ENCODE measurements at places on chromosomes 3 and 15.
A peak's percentile ranks its signal among the peaks of the same experiment; 100 is the strongest.

DNA sequence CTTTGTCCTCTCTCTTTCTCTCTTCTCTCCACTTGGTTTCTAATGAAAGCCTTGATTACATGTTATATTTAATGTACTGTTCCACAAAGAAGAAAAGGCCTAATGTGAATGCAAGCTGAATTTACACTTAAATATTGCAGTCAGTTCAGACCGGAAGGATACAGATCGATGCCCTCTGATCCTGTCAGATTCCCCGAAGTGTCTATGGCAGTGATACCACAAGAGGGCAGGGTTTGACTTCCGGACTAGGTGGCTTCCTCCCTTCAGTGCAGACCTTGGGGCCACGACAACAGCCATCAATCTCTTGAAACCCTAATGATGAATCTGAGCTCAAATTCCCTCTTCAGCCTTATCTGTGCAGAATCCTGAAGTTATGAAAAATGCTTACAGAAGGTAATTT lies 29.5 kb downstream of the AGTR1 start:
- peak; percentile 42 for ATAC-seq
- no peak overlapping the region for H3K4me3 ChIP-seq
- H3K27me3 ChIP-seq: no peaks in the 10 kb centered on the region

DNA sequence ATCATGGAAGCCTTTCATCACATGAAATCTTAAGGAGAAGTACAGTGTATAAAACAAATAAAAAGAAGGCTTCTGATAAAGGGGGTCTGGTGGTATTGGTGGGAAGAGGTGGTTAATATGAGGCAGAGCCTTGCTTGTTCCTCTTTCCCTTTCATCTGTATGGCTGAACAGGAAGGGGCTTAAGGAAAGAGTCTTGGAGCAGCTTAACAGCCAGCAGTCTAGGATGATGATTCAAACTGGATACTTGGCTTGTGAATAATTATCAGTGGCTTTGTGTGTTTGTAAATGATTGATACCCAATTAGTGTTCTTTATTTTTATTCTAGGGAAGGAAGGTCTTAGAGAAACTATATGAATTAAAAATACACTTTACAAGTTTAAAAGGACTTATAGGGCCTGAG lies 29.1 kb upstream of the TCAIM start:
- no peak overlapping the region for H3K27ac ChIP-seq
- H3K36me3 ChIP-seq: no peaks in the 10 kb centered on the region
- H3K27me3 ChIP-seq: peaks cover 12% of the 10 kb centered on the region
- no peak overlapping the region for H3K4me3 ChIP-seq
- no peak for ATAC-seq

DNA sequence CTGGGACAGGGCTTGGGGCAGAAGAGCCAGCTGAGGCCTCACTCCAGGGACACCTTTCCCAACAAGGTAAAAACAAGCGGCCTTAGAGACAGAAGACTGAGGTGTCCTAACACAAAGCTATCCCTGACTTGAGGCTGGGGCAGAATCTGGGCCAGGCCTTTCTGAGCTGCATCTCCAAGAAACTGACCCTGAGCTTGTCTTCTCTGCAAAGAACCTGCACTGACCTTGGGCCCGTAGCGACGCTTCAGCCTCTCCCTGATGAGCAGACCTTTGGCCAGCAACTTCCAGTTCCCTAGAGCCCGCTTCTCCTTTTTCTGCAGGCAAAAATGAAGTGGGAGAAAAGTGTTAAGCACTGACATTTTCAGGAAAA lies 22.2 kb downstream of the TMEM43 start:
- H3K27ac ChIP-seq: peak overlapping the region; percentile 96
- no peak for ATAC-seq
- peaks cover 52% of the 10 kb centered on the region for H3K36me3 ChIP-seq
- peaks cover 31% of the 10 kb centered on the region for H3K4me1 ChIP-seq
- H3K27me3 ChIP-seq: no peaks in the 10 kb centered on the region

DNA sequence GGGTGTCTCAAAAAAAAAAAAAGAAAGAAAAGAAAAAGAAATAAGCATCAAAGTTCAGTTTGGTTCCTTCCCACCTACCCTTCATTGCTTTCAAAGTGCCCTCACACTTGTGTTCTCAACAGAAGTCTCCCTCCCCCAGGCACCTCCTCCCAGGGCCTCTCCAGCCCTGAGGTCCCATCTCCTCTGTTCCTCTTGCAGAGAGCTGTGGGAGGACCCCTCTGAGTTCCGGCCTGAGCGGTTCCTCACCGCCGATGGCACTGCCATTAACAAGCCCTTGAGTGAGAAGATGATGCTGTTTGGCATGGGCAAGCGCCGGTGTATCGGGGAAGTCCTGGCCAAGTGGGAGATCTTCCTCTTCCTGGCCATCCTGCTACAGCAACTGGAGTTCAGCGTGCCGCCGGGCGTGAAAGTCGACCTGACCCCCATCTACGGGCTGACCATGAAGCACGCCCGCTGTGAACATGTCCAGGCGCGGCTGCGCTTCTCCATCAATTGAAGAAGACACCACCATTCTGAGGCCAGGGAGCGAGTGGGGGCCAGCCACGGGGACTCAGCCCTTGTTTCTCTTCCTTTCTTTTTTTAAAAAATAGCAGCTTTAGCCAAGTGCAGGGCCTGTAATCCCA lies 6.1 kb downstream of the CYP1A2 start:
- H3K36me3 ChIP-seq: no peaks in the 10 kb centered on the region
- ATAC-seq: no peak
- H3K4me3 ChIP-seq: no peak overlapping the region
- H3K4me1 ChIP-seq: no peaks in the 10 kb centered on the region
- no peak overlapping the region for H3K27ac ChIP-seq

- peaks cover 7% of the 10 kb centered on the region for H3K4me1 ChIP-seq
- H3K27me3 ChIP-seq: no peaks in the 10 kb centered on the region
- no peaks in the 10 kb centered on the region for H3K36me3 ChIP-seq
- no peak overlapping the region for H3K27ac ChIP-seq
- no peak overlapping the region for H3K4me3 ChIP-seq
- no peak for ATAC-seq
These were observed 279.1 kb downstream of the ZBTB20 start for GRCh38 chr3:114867835-114868503.

GRCh38 chr3:10855871-10856662 lies 40.0 kb downstream of the SLC6A11 start:
- H3K4me1 ChIP-seq: no peaks in the 10 kb centered on the region
- no peak overlapping the region for H3K27ac ChIP-seq
- no peak overlapping the region for H3K4me3 ChIP-seq
- no peaks in the 10 kb centered on the region for H3K36me3 ChIP-seq
- peaks cover 36% of the 10 kb centered on the region for H3K27me3 ChIP-seq
- no peak for ATAC-seq

- no peaks in the 10 kb centered on the region for H3K4me1 ChIP-seq
- no peak for ATAC-seq
- no peak overlapping the region for H3K27ac ChIP-seq
- H3K36me3 ChIP-seq: no peaks in the 10 kb centered on the region
- H3K27me3 ChIP-seq: peaks cover 3% of the 10 kb centered on the region
- no peak overlapping the region for H3K4me3 ChIP-seq
These were observed 404.8 kb downstream of the PTPRG start for GRCh38 chr3:61966200-61966599.

GRCh38 chr3:49903451-49904424 lies at the start of gene MST1R:
Gene MST1R (minus strand): TSS chr3:49903873. CDS start chr3:49903609, 264 bp downstream.
- no peaks in the 10 kb centered on the region for H3K36me3 ChIP-seq
- ATAC-seq: peak; percentile 98
- no peaks in the 10 kb centered on the region for H3K27me3 ChIP-seq
- peak within 1 kb of the TSS; percentile 83 for H3K27ac ChIP-seq
- peak within 1 kb of the TSS; percentile 91 for H3K4me3 ChIP-seq
- H3K4me1 ChIP-seq: peaks cover 7% of the 10 kb centered on the region

DNA sequence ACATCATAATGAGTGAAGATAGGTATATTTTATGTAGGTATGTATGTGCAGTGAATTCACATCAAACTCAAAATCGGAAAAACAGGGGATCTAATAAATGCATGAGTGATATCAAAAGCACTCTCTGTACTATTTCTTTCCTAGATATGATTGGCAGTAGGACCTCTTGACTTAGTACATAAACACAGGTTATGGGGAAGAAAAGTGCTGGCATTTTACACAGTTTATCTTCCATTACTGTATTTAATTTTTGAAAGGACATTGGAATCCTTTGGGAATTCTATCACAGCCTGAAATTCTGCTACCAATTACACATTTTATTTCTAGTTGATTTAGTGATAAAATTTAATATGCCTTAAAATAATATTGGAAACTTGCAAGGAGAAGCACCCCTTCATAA lies 470.5 kb upstream of the ONECUT1 start:
- H3K4me3 ChIP-seq: no peak overlapping the region
- no peaks in the 10 kb centered on the region for H3K36me3 ChIP-seq
- ATAC-seq: no peak
- no peaks in the 10 kb centered on the region for H3K4me1 ChIP-seq
- H3K27me3 ChIP-seq: peaks cover 4% of the 10 kb centered on the region
- no peak overlapping the region for H3K27ac ChIP-seq

DNA sequence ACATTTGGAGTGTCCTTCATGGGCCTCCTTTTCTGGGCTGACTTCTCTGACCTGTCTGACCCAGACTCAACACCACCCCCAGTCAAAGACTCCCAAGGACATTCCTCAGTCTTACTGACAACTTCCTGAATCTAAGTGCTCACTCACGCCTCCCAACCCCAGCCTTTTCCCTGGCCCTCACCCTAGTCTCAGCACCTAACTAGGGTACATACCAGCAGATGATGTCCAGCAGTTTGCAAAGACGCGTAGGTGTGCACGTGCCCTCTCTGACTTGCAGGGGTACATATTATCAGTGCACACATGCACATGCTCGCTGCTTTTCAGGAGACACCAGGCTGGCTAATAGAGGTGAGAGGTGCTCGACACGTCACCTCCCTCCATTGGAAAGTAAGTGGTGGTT lies 38.7 kb upstream of the SLCO2A1 start:
- H3K4me3 ChIP-seq: no peak overlapping the region
- ATAC-seq: no peak
- no peaks in the 10 kb centered on the region for H3K36me3 ChIP-seq
- no peaks in the 10 kb centered on the region for H3K4me1 ChIP-seq
- H3K27ac ChIP-seq: no peak overlapping the region

DNA sequence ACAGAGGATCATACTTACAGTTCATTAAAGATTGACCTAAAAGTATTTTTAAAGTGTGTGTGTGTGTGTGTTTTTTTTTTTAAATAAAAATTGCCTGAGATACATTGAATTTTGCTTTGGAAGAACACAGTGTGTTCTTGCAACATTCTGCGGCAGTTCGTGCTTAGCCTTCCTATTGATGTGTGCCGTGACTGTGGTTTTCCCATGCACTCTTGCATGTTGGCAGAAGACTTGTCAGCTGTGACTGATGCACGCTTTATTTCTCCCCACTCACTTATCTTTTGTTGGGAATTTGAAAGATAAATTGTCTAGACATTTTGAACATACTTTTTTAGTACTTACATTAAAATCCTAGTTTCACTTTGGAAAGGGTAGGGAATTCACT lies 136.3 kb upstream of the LRRFIP2 start:
- H3K4me3 ChIP-seq: no peak overlapping the region
- H3K36me3 ChIP-seq: peaks cover 77% of the 10 kb centered on the region
- no peaks in the 10 kb centered on the region for H3K27me3 ChIP-seq
- H3K4me1 ChIP-seq: no peaks in the 10 kb centered on the region

DNA sequence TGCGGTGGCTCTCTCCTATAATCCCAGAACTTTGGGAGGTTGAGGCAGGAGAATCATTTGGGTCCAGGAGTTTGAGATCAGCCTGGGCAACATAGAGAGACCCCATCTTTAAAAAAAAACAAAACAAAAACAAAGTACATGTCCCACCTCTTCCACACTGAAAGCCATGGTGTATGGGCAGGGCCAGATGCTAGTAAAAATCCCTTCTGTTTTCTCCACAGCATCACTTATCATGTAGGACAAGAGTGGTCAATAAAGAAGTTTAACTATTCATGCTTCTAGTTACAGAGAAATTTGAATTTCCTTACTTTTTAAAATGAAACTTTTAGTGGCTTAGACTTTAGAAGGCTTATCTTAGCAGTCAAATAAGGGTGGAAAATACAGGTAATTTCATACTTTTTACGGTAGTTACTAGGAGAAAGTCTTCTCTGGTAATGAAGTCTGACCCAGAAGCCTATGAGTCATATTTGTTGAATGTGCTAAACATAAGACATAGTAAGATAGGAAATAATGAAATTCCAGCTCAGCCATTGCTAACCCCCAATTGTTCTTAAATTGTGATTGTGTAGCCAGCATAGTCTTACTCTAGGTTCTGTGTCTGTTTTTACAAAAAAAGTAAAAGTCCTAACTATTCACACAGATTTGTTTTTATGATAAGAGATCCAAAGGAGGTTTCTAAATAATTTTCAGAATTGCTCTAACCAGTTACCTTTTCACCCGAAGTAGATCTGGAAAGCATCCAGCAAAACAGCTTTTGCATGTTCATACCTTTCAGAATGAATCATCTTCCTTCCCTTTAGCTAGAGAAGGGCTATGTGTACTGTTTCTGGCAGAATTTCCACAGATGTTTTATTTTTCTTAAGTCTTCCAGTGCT lies 16.4 kb upstream of the ZNF609 start:
- H3K27me3 ChIP-seq: no peaks in the 10 kb centered on the region
- H3K4me3 ChIP-seq: peak overlapping the region; percentile 58
- ATAC-seq: peak; percentile 93
- H3K36me3 ChIP-seq: peaks cover 64% of the 10 kb centered on the region
- peaks cover 29% of the 10 kb centered on the region for H3K4me1 ChIP-seq

- no peaks in the 10 kb centered on the region for H3K36me3 ChIP-seq
- no peak overlapping the region for H3K4me3 ChIP-seq
- H3K27me3 ChIP-seq: peaks cover 13% of the 10 kb centered on the region
- ATAC-seq: no peak
- no peak overlapping the region for H3K27ac ChIP-seq
These were observed 24.9 kb downstream of the RAB6B start for GRCh38 chr3:133870822-133871221.

- H3K4me3 ChIP-seq: no peak overlapping the region
- H3K36me3 ChIP-seq: no peaks in the 10 kb centered on the region
- H3K4me1 ChIP-seq: no peaks in the 10 kb centered on the region
- H3K27me3 ChIP-seq: peaks cover 4% of the 10 kb centered on the region
These were observed 291.6 kb upstream of the VEPH1 start for GRCh38 chr3:157794771-157795170.

- no peak overlapping the region for H3K4me3 ChIP-seq
- H3K27ac ChIP-seq: no peak overlapping the region
- no peaks in the 10 kb centered on the region for H3K36me3 ChIP-seq
- no peak for ATAC-seq
- no peaks in the 10 kb centered on the region for H3K4me1 ChIP-seq
These were observed 44.4 kb downstream of the ADAMTSL3 start for GRCh38 chr15:83698294-83698693.

DNA sequence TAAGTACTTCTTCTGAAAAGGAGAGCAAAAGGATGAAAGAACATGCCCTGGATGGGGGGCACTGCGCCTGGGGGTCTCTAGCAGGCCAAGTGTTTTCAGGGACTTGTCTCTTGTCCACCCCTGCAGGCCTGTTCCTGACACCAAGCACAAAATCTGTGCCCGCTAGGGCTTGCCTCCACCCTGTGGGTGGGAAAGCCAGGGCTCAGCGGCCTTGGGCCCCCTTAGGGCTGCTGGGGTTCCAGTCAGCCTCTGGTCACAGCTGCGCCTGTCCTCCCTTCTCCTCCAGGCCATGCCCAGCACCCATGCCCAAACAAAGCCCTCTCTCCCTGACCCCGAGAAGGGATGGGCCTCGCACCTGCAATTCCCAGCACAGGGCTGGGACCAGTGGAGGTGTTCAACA lies 71.1 kb upstream of the TRPM1 start:
- H3K27ac ChIP-seq: no peak overlapping the region
- no peaks in the 10 kb centered on the region for H3K27me3 ChIP-seq
- H3K36me3 ChIP-seq: no peaks in the 10 kb centered on the region
- peaks cover 9% of the 10 kb centered on the region for H3K4me1 ChIP-seq
